ENCODE measurements at places on chromosomes 3 and 15. TPM values are rescaled to one million over a fixed set of nuclear protein-coding genes. Genes with fewer than 3 reads are reported as not detected.

DNA sequence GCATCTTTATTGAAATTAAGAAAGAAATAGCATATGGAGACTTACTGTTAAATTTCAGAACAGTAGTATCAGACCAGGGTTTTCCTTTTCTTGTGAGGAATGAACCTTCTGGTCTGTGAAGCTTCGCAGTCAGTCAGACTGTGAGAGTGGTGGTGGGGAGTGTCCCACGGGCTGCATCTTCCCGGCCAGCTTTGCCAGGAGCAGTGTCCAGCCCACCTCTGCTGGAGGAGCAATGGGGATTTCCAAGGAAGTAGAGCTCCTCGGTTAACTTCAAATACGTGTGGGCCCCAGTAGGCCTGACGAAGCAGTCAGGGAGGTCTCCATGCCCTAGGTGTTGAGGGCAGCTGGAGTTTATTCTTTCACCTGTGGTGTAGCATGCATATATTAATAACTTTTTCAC, 40.9 kb upstream of the FBXL22 start:
- DNase-seq, result no peak

GRCh38 chr3:56484122-56484521, 15.9 kb upstream of the ERC2 start:
- DNase-seq, result peak; percentile 26

The COL6A5 gene
- total RNA-seq, result not detected

DNA sequence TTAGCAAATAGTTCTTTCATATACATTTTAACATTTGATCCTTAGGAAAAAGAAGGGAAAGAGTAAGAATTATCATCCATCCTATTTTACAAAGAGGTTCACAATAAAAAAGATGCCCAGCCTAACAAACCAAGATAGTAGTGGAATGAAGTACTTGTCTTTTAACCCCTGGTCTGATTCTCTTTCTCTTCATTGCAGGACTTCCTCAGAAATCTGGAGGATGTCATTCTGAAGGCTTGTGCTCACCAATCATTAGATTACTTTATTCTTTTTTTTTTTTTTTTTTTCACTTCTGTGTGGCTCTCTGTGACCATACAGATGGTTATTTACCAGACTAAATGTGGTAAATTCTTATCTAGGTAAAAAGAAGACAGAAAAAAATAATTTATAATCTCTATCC, 7.0 kb downstream of the HDGFL3 start:
- DNase-seq, result no peak

DNA sequence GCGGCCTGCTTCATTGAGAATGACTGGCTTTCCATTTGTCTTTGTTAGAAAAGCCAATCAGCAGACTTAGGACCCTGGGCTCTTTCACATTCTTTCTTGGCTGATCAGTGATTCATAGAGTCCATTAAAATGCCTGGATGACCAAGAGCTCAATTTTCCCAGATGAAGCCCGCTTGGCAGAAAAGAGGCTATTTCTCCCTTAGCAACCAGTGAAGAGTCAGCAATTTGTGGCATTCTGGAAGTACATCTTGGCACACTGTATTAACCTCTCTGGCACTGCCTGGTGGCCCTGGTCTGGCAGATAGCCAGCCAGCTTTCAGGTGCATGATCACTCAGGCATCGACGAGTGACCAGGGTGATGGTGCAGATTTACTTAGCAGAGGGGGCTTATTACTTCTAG, 145.7 kb upstream of the PLAAT1 start:
- DNase-seq, result no peak

The C3orf33 gene
- 9.9 TPM for total RNA-seq

The B4GALT4 gene
- total RNA-seq, result 17.5 TPM

The AHSG gene
- not detected for total RNA-seq

- DNase-seq, result no peak
Measured at GRCh38 chr3:68436619-68437401, 495.5 kb downstream of the TAFA4 start.

DNA sequence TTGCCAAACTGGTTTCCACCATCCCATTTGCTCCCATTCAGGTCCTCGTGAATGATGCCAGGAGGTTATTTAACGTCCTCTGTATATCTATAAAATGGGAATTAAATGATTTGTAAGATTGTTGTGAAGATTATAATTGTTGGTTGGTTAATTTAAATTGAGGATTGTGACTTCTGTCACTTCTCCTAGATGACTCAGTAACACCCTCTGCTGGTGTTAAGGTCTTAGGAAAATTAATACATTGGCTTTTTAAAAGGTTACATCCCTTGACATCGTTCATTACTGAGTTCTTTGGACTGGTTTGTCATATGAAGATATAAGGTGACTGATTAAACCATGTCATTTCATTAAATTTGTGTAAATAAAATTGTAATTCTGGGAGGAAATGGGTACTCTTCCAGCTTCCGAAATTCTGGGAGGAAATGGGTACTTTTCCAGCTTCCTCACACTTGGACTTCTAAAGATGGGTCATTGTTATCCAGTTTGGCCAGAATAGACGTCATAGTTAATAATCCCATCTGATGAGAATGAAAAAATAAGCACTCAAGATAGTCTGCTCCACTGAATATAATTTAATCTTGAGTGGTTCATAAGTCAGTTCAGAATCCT, 33.3 kb upstream of the PAQR5 start:
- DNase-seq, result peak; percentile 54

DNA sequence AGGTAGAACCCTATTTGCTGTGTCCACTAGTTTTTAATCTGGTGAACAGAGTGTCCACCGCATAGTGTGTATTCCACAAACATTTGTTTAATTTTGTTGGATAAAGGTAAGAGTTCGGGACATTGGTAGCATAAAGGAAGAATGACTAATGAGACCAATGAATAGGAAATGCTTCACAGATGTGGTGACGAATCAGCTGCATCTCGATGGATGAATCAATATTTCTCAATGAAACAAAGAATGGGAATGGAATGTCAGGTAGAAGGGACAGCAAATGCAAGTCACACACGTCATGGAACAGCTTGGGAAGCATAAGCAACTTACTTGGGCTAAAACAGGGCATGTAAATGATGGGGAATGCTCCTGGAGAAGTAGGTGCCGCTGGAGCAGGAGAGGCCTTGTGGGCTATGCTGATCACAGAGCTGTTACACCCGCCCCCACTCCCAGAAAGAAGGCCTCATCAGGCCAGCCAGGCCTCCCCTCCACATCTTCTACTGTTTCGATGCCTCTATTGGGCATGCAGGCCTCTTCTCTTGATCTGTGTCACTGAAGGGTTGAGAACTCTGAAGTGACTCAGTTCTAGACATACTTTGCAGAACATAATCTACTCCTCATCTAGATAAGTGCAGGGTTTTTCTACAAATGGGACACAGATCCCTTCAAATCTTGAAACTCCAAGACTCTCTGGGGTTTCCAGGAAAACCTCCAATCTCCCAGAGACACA, 120.0 kb upstream of the GADL1 start:
- DNase-seq, result no peak

GRCh38 chr15:74022706-74023470, 28.4 kb downstream of the PML start:
- DNase-seq, result no peak

- no peak for DNase-seq
Measured at GRCh38 chr3:12905316-12906071, 64.1 kb upstream of the RPL32 start.

- DNase-seq, result no peak
Measured at GRCh38 chr15:69451951-69452691, 497 bp upstream of the RPLP1 start.

GRCh38 chr3:24181256-24181655, 236.2 kb downstream of the NR1D2 start:
- no peak for DNase-seq

- DNase-seq, result peak; percentile 24
Measured at GRCh38 chr15:39869858-39870515, 50.1 kb downstream of the GPR176 start.

DNA sequence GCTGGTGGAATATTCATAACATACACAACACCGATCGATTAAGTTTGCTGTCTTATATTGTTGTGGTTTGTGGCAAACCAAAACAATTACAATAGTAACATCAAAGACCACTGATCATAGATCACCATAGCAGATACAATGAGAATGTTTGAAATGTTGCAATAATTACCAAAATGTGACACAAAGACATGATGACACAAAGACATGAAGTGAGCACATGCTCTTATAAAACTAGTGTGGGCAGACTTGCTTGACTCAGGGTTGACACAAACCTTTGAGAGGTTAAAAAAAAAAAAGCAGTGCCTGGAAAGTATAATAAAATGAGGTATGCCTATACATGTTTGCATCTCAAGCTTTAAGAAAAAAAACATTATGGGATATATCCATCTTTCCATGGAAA, 130.3 kb downstream of the NR1I2 start:
- DNase-seq, result no peak

DNA sequence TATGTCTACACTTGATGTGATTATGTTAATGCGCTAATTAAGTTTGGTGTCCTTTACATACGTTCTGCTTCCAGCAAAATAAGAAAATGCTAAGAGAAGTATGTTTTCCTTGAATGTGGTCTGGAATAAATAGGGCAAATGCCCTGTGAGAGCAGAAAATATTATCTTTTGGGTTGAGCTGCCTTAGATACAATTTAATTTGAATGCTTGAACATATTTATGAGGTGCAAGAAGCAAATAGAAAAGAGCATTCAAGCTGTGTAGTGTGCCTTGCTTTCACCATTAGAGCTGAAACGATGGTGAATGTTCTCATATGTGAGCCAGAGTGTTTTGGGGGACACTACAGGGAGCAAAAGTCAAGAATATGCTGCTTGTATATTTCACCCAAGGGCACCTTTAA, 15.9 kb upstream of the ARNT2 start:
- no peak for DNase-seq

The TP63 gene
- total RNA-seq, result 43.2 TPM

- DNase-seq, result no peak
Measured at GRCh38 chr15:70669006-70669602, 94.3 kb downstream of the UACA start.

- DNase-seq, result peak; percentile 70
Measured at GRCh38 chr15:50675535-50676144, 11.0 kb downstream of the TRPM7 start.

GRCh38 chr15:70535071-70535954, 228.0 kb downstream of the UACA start:
- DNase-seq, result no peak

The PLOD2 gene
- 27.7 TPM for total RNA-seq

DNA sequence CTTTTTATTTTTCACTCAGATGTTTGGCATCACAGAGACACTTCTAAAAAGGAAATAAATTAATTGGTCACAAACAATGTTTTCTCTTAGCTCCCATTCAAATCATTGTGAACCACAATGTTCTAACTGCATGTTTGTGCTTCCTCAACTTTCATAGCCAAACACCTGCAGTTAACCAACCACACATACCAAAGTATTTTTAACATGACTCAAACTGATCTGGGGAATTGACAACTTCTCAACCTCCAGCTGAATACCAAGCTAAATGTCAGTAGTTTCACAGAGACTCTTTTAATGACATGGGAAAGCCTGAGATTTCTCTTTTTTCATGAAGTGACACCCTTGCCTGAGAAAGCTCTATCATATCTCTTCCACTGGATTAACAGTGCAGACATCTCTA, 217.9 kb upstream of the MME start:
- no peak for DNase-seq

DNA sequence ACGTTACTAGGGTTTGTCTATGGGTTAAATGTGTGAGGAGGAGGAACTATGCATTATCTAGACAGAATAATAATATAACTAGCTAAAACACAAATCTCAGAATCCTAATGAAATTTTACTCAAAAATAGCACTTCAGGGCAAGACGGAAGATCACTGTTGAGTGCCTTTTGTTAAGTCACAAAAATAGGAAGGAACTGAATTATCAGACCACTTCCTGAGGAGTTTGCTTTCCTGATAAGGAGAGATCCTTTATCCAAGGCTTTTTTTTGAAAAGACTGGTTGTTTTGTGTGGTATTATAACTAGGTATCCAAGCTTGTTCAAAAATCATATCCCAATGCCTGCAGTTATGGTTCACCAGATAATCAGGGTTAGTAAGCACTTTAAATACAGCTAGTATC, 34.6 kb downstream of the NR2E3 start:
- no peak for DNase-seq

The SLC51B gene
- 1.4 TPM for total RNA-seq
